Fibroblast of skin of scalp (primary cell): ENCODE measurements at places on chromosomes 11 and 22.

- DNase-seq: no peak
Measured at GRCh38 chr11:102448869-102449224, 3.7 kb downstream of the TMEM123 start.

GRCh38 chr22:19644314-19645223, 69.7 kb upstream of the SEPTIN5 start:
- no peak for DNase-seq

DNA sequence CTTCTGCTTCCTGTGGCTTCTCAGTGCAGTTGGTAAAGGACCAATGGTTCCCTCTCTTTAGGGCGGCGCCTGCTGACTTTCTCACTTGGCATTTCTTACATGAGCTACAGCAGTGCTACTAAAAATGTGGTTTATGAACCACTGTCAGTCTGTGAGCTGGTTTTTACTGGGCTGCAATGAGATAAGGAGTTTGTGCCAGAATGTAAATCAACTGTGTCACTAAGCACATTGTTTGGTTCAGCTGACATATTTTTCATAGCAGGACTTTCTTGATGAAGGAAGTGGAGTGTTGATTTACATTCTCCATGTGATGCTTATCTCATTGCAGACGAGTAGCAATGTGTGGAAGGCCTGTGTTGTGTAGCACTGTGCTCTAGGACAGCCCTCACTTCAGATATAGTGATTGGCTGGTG, 463.3 kb downstream of the SOX6 start:
- DNase-seq: peak; percentile 79

DNA sequence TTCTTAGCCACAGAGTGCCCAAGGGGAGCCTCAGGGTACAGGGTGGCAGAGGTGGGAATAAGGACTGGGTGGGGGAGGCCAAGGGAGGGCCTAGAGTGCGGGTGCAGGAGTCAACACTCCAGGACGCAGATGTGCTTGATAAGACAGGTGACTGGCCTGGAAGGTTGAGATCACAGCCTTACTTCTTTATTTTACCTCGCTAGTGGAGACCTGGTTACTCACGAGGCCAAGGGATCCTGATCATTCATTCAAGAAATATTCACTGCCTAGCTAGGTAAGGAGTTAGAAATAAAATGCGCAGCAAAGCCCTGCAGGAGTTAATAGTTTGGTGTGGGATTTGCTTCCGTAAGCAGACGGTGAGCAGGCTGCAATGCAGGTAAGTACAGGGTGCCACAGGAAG, 13.2 kb upstream of the PEX26 start:
- DNase-seq: no peak

- no peak for DNase-seq
Measured at GRCh38 chr11:28808771-28809170, 700.6 kb downstream of the METTL15 start.

DNA sequence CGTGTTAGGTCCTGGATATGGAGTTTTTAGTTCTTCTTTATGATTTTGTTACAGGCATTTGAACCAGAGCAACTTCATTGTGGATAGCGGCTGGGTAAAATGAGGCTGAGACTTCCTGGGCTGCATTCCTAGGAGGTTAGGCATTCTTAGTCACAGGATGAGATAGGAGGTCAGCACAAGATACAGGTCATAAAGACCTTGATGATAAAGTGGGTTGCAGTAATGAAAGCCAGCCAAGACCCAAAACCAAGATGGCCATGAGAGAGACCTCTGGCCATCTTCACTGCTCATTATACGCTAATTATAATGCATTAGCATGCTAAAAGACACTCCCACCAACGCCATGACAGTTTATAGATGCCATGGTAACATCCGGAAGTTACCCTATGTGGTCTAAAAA, 23.4 kb upstream of the CLMP start:
- no peak for DNase-seq

DNA sequence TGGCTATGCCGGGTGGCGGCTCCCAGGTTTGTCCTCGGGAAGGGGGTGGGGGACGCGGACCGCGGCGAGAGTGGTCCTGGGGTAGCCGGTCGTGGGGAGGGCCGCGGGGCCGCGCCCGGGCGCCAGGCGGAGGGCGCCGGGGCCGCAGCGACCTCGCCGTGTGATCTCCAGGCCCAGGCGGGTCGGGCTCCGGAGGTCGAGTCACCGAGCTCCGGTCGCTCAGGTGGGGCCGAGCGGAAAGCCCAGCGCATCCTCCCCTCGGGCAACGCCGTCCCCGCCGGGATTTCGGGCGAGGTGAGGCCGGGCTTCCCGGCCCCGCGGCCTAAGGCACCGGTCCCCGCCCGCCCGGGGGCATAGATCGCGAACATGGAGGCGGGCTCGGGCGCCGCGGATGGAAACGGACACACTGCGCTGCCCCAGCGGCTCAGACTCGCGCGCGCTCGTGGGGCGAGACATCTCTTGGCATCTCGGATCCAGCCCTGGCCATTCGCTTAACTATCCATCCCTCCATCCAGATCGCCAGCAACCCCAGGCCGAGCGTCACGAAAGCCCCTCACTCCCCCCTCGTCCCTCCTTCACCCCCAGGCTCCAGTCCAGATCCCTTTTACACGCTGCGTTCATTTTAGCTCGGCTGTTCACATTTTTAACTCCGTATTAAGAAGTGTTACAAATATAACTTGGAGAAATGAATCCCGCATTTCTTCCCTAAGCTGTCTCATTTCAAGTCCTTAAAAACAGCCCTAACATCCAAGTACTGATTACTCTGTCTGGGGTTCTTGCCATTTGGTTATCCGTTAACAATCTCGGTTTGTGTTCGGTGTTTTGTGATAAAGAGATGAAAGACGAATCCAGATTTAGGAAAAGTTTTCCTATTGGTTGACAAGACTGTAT, 460 bp downstream of the ZC3H12C start:
- peak; percentile 61 for DNase-seq

GRCh38 chr22:47050401-47051051, 288.1 kb downstream of the TBC1D22A start:
- DNase-seq: no peak

DNA sequence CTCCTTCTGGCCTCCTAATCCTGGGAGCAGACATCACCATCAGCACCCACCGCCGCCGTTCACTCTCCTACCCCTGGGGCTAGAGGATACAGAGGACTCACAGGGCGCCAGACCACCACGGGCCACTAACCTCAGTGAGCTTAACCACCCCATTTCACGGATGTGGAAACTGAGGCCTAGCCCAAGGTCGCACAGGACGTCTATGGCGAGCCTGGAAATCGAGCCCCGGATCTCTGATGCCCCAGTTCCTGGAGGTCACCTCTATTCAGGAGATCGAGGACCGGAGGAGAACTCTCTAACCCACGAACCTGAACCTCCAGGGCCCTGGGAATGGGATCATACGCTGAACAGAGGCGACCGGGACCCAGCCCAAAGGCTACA, 349 bp downstream of the TIMM10 start:
- DNase-seq: no peak

DNA sequence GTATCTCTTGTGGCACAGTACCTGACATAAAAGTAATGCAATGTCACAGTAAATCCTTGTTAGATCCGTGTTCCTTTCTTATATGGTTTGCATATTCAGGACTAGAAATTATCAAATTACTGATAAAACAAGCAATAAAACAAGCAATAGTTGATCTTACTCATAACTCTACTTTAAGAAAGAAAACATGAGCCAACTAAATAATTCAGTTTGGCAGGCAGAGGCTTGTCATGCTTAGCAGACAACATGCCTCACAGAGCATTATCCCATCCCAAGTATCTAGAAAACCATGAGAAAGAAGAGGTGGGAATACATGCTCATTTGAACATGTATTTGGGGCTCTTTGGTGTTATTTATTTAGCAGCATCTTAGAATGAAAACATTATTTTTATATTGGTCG, 241.9 kb downstream of the SOX6 start:
- DNase-seq: no peak

GRCh38 chr11:17976651-17977050, 36.2 kb downstream of the SERGEF start:
- DNase-seq: no peak

DNA sequence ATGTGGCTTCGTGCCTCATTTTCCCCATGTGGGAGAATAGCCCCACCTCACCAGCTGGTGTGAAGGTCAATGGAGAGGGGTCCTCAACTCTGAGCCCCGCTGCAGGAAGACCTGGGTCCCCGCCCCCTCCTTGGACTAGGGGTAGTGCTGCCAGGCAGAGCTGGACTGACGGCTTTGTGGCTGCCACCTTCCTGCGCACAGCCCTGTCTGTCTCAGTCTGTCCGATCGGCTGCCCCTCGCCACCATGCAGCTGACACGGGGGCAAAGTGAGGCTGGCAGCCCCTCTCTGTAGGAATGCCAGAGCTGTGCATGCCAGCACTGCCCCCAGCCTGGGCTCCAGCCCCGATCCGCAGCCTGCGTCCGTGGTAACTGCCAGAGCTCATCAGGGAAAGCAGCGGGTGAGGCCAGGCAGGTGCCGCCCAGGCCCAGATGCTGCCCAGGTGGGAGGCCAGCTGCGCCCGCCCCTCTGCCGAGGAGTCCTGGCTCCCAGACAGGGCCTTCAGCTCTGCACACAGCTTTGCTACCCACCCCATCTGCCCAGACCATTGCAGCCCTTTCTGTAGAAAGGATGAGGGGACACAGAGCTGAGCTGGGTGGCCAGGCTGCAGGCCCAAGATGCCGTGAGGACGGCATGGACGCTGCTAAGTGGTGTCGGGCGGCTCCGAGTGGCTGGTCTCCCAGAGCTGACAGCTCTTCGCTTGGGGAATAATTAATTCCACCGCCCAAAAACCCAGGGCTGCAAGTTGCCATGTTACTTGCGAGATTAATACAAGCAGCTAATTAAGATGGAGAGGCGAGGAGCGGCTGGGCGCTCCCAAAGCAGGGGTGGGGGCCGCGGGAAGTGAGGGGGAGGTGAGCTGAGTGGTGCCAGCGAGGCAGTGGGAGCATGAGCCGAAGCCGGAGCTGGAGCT, 19.5 kb upstream of the FLRT1 start:
- no peak for DNase-seq

GRCh38 chr22:41648432-41648831, 27.3 kb downstream of the XRCC6 start:
- no peak for DNase-seq

- DNase-seq: no peak
Measured at GRCh38 chr11:62540804-62541701, 5.6 kb downstream of the AHNAK start.

- no peak for DNase-seq
Measured at GRCh38 chr22:42972649-42973535, 42.1 kb downstream of the PACSIN2 start.

GRCh38 chr11:56876621-56877275, 112.0 kb upstream of the OR5AK2 start:
- DNase-seq: peak; percentile 71

- DNase-seq: peak; percentile 85
Measured at GRCh38 chr22:36397131-36398093, 9.6 kb upstream of the MYH9 start.

GRCh38 chr22:19430890-19431541, 517 bp downstream of the HIRA start:
- peak; percentile 40 for DNase-seq

DNA sequence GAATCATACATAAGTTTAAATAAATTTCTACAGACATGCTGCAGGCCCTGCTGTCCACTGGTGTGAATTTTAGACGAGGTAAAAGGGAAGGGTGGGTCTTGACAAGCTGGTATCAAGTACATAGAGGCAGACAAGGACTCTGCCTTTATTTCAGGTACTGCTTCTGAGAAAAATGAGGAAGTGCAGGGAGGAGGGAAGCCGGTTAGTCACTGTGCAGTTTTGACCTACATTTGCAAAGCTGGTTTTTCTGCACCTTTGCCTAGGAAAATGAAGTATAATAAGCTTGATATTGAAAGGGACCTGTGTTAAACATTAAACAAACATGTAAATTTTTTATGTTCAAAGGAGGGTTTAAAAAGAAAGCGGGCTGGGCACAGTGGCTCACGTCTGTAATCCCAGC, 24.6 kb downstream of the TMEM45B start:
- DNase-seq: no peak

- no peak for DNase-seq
Measured at GRCh38 chr11:59218319-59218718, 5.6 kb upstream of the MPEG1 start.

DNA sequence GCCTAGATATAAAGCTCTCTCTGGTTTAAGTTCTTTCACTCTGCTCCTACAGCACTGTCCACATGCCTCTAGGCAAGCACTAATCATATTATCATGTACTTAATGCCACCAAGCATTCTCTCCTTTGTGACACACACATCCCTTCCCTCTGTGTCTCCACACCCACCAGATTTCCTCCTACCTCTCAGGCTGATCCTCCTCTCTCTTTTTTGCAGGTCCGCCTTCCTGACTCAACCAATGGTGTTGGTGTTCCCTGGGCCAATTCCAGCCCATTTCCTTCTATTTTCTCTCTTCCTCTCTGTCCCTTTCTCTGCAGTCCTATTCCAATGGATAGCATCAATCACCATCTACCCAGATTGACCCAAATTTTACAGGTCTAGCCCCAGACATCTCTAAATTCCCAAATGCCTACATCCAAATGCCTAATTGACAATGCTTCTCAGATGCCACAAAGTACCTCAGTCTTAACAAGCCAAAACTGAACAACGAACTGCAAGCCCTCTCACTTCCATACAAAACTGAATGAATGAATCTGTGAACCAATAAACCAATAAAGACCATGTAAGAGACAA, 504 bp upstream of the ZNF215 start:
- DNase-seq: peak; percentile 7

DNA sequence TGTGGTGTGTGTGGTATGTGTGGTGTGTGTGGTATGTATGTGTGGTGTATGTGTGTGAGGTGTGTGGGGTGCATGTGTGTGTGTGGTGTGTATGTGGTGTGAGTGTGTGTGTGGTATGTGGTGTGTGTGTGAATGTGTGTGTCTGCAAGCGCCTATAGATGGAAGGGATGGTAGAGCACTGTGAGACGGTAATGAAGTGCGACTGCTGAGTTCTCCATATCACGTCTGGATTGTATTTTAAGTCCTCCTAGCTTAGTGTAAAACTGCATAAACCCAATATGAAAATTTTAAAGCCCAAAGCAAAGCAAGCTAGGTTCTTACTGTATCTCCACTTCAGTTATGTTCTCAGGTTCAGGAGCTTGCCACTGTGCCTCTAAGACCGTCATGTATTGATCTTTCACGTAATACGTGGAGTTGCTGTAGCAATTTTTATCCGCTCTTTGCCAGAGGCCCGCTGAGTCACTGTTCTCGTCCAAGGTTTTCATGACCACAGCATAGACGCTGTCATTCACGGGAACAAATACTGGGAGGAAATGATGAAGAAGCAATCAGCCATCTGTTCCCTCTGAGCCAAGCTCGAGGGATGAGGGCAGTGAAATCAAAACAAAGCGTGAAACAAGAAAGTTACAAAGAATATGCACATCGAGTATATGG, 5.5 kb downstream of the PLET1 start:
- peak; percentile 60 for DNase-seq
